ENCODE measurements at places on chromosomes 13 and 19.
A peak's percentile ranks its signal among the peaks of the same experiment; 100 is the strongest.

- peak; percentile 15 for DNase-seq
Observed at GRCh38 chr13:20331949-20332348, 99.8 kb upstream of the GJB6 start.

- no peak for DNase-seq
Observed at GRCh38 chr19:8528500-8528899, 14.5 kb upstream of the ZNF414 start.

DNA sequence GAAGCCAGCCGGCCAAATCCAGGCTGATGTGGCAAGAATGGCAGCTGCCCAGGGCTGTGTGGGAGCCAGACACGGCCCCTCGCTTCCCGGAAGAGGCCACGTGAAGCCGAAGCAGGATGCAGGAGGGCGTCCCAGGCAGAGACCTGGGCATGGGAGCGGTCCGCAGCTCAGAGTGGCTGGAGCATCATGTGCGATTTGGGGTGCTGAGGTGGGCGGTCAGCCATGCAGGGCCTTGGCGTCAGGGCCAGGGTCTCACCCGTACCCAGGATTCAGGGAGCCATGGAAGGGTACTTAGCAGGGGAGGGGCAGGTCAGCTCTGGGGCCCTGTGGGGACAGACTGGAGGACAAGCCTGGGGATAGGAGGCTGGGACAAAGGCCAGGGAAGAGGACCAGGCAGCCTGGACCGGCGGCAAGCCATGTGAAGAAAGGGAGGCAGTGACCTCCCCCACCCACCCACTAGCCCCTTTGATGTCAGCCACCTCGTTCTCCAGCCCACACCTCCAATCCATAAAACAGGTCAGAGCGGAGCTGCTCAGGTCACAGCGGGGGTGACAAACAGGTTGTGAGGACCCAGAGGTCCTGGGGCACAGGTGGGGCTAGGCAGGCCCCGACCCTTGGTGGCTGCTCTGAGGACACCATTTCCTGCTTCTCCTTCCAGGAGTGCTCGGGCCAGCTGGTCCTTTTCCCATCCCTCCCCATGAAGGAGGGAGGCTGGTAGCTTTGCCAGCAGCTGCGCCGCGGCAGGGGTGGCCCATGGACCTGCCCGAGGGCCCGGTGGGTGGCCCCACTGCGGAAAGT is 2.3 kb downstream of the KASH5 start:
- DNase-seq, result no peak

GRCh38 chr13:33286128-33286527 is 573 bp upstream of the STARD13 start:
- DNase-seq, result no peak

DNA sequence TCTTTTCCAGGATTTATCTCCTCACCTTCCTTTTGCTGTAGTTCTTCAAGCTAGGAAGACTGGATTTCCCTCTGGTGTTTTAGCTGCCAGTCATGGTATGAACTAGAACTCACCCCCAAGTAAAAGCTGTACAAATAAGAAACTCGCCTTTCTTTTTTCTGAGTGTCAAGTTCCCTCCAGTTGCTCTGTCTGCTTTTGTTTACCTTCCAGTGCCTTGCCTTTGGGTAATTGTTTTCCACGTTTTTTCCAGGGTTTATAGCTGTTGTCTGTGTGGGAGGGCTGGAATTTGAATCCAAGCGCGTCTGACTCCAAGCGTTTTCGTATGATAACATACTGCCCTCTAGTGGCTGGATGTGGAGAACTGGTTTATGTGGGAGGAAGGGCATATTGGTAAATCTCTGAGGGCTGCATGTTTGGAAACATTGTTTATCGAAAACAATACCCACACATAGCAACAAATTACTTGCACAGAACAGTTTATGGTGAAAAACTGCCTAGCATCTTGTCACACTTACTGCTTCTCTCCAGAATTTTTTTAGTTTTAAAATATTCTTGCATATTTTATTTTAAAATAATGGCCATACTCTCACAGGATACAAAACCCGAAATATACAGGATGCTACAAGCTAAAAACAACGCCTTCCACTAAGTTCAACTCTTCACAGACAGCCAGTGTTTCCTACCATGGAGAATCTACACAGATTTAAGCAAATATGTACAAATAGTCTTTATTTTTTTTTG is 19.2 kb downstream of the RCN3 start:
- DNase-seq, result peak; percentile 90

- no peak for DNase-seq
Observed at GRCh38 chr13:44920013-44920412, 69.3 kb downstream of the NUFIP1 start.

DNA sequence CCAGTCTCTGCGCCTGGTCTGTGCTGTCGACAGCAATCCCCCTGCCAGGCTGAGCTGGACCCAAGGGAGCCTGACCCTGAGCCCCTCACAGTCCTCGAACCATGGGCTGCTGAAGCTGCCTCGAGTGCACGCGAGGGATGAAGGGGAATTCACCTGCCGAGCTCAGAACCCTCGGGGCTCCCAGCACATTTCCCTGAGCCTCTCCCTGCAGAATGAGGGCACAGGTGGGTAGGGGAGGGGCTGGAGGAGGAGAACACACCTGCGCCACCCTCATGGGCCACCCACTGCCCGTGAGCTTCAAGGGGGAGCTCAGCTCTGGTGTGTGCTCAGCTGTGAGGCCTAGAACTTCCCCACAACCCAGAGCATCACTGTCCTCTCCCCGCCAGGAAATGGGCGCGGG is 38.6 kb upstream of the CD33 start:
- no peak for DNase-seq

DNA sequence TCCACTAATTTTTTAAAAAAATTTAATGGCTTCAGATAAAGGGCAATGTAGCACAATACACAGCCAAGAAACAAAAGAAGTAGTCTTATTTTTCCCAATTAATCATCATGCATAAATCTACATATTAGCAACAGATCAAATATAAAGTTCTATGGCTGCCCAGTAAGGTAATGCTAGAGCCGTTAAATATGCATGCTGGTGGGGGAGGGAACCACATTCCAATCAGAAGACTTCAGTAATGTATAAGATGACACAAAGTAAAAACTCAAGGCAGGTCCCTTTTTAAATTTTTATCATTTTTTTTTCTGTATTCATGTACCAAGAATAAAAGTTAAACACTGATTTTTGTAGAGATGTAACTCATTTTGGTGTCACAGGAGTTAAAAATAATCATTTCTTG is 62.0 kb downstream of the MPHOSPH8 start:
- no peak for DNase-seq

GRCh38 chr13:35595181-35595580 is 118.7 kb upstream of the MAB21L1 start:
- no peak for DNase-seq

GRCh38 chr13:77733674-77734073 is 36.2 kb downstream of the SLAIN1 start:
- DNase-seq, result no peak

- DNase-seq, result peak; percentile 41
Observed at GRCh38 chr13:100300243-100300642, 211.3 kb downstream of the PCCA start.

DNA sequence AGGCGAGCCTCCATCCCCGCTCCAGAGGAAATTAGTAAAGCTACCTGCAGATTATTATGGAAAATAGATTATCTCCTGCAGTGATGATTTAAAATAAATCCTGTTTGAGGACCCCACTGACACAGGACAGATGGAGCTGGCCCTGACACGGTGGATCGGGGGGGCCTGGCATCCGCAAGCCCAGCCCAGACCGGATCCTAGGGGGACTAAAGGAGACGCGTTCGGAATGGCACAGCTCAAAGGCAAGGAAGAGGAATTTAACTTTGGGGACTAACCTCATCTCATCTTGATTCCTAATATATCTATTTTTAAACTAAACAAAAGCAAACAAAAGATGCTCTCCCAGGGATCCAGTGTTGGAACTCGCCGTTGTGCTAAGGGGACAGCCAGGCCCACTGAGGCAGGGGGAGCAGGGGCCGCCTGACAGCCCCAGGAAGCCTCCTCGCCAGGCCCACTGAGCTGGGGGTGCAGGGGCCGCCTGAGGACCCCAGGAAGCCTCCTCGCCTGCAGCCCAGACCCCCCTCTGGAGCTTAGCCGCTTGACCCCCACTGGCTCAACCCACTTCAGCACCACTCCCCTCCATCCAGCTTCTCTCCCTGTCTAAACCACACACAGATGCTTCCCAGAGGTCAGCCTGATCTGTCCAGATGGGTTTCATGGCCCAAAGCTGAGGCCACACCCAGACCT is 78.6 kb downstream of the SPACA7 start:
- DNase-seq, result no peak

DNA sequence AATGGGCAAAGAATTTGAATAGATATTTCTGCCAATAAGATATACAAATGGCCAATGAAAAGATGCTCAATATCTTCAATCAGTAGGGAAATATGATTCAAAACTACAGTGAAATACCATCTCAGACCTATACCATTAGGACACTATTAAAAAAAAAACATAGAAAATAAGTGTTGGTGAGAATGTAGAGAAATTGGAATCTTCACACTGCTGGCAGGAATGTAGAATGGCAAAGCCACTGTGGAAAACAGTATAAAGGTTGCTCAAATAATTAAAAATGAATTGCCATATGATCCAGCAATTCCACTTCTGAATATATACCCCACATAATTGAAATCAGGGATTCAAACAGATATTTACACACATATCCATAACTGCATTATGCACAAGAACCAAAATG is 88.1 kb upstream of the STARD13 start:
- no peak for DNase-seq

- peak; percentile 23 for DNase-seq
Observed at GRCh38 chr19:53991224-53992113, at the start of gene CACNG6. TSS of gene CACNG6 (plus strand) at chr19:53991637. CDS start at chr19:53992878, 1,241 bp downstream.

DNA sequence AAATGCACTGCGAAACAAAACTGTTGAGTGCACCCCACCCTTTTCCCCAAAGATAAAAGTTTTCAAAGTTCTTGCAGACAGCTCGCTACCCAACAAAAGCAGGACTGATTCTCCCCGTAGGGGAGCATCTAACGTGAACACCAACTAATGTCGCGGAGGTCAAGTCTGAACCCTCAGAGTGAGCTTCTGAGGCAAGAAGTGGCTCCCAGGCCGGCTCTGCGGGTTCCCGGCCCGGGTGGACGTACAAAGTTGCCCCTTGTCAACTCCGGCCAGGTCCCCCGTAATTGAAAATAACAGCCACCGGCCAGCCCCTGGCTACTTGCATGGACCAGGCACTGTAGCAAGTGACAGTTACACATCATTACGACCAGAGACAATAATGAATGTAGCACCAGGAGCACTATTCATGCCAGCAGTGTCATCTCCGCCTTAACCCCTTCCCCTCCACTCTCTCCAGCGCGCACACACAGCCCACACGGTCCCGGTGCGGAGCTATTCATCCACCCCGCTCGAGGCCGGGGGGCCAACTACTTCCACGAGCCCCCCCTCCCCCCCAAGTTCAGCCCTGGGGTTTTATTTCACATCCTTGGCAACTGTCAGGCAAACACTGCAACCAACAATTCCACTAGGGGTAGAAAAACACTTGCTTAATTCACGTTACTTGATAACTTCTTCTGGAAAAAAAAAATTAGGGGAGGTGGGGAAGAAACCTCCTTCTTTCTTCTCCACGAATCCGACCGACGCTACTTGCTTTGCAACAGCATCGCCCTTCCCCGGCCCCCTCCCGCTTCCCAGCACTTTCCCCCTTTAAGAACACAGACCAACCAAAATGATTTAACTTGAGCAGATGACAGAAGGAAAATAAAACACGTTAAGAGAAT is 1.2 kb downstream of the KLF12 start:
- DNase-seq, result peak; percentile 39

- DNase-seq, result no peak
Observed at GRCh38 chr13:43139921-43140320, 116.5 kb downstream of the DNAJC15 start.

DNA sequence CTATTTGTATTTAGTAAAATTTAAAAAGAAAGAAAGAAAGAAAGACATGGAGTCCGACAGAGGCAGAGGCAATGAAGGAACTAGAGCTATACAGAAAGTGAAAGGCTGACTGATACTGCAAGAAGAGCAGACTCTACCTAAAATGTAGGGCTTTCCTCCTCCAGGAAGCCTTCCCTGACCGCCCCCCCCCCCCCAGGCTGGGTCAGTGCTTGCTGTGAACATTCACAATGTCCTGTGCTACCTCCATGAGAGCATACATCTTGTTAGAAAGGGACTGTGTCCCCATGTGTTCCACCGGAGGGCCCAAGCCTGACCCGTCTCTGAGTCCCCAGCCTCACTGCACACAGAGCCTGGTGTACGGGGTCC is 5.7 kb upstream of the CA11 start:
- DNase-seq, result no peak

GRCh38 chr19:19031891-19032290 is 1.4 kb downstream of the SUGP2 start:
- DNase-seq, result no peak

- DNase-seq, result peak; percentile 58
Observed at GRCh38 chr19:10471909-10472308, 31.2 kb downstream of the KEAP1 start.

GRCh38 chr19:49767381-49767780 is 580 bp downstream of the AP2A1 start:
- peak; percentile 43 for DNase-seq
